ENCODE measurements at places on chromosomes 4 and X. TPM values are rescaled to one million over a fixed set of nuclear protein-coding genes. Genes with fewer than 3 reads are reported as not detected.

DNA sequence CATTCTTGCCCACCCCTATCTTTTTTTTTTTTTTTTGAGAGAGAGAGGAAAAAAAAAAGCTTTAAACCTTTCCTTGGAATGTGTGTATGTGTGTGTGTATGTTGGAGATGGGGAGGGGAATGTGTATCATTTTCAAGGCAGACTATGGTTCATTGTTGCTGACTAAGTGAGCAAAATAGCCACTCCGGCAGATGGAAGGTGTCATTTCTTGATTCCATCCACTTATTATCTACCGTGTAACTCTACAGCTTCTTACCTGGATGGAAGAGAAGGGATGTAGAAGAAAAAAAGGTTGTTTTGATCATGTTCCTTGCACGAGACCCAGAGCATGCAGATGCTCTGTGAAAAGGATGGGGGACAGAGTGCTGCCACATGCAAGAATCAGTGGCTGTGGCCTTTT is 5.9 kb upstream of the GK2 start:
- no peak for DNase-seq

DNA sequence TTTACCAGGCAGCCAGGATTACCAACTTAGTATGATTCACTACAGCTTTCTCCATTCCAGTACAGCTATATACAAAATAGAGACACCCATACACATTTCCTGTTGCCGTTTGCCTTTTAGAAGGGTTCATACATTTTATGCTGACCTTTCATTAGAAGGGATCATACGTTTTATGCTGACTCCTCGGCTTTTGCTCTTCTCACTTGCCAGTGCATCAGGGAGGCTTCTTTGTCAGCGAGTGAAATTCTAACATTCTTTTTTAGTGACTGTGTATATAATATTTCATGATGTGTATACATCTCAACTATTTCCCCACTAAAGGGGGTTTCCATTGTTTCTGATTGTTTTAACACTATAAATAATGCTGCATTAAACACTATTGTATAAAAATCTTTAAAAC is 552.6 kb downstream of the TRIML1 start:
- no peak for DNase-seq

DNA sequence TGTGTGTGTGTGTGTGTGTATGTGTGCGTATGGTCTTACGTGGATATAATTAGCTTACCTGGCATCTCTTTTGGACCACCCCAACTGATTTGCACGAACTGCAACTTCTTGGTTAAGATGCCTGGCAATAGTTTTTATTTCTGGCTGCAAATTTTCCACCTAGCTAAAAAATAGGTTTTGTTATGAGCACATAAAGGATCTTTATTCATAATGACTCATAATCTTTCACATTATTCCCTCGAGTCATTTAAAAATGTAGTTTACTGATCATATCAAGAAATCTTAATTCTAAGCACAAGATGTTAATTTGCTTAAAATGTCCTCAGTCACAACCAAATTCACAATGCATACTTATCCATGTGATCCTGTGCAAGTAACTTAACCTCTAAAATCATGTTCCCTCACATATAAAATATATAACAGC is 1.5 kb downstream of the COX18 start:
- DNase-seq, result no peak

GRCh38 chrX:134476284-134476683 is 16.3 kb downstream of the HPRT1 start:
- no peak for DNase-seq

DNA sequence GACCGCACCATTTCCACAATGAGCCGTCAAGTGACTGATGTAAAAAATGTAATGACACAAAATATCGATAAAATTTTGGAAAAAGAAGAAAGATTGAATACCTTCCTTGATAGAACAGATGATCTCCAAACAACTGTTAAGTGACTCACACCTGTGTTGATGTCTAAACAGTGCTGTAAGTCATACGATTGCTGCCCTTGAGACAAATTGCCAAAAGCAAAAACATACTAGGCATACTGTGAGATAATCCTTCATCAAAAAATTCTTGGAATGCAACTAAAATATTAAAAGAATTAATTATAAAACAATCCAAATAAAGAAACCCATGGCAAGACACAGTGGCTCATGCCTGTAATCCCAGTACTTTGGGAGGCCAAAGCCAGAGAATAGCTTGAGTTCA is 53.4 kb downstream of the HNRNPD start:
- DNase-seq, result no peak

The AFP gene
- polyA plus RNA-seq, result 978 TPM

The HS6ST2 gene
- polyA plus RNA-seq, result 27.8 TPM

DNA sequence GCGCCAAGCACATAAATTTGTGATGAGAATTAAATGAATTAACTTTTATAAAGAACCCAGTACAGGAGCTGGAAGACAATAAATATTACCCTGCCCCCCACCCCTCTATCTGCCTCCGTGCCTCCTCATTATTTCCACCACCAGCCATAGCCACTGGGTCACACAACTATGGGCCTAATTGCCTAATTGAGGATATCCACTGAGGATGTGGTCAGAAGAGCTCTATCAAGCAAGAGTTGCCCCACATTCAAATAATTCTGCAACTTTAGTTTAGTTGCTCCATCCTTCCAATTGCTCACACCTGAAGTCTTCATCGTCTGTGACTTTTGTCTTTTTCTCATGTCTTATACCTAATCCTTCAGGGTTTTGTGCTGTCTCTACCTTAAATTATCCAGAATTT is 9.5 kb upstream of the CXCL8 start:
- DNase-seq, result no peak

The FABP2 gene
- polyA plus RNA-seq, result 1.2 TPM

GRCh38 chrX:149010853-149011224 is 494.3 kb downstream of the IDS start:
- no peak for DNase-seq

GRCh38 chr4:40173470-40173875 is 23.4 kb upstream of the RHOH start:
- no peak for DNase-seq

DNA sequence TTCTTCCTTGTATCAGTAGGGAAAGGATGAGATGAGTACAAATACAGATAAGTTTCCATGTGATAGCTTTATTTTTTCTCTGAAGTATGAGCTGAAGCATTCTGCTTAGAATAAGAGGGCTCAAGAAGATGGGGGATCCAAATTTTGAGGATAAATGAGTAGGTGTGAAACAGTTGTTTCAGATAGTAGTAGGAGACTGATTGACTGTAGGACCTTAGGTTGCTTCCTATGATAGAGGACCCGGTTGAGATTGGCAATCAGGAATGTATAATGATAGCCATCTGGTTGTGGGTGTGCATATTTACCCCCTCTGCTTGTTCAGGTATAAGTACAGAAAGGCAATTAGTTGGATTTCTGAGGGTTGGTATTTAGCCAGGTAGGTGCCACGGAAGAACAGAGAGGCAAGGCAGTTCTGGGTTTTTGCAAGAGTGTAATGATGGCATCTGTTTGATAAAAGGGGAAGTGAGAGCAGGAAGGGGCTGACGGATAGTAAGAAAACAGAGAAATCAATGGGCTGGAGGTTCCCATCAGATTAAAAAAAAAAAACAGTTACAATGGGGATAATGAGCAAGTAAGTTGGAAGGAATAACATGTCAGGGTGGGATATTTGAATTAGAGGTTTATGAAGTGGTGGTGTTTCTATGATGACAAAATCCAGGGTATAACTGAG is 13.7 kb downstream of the OCRL start:
- DNase-seq, result no peak

DNA sequence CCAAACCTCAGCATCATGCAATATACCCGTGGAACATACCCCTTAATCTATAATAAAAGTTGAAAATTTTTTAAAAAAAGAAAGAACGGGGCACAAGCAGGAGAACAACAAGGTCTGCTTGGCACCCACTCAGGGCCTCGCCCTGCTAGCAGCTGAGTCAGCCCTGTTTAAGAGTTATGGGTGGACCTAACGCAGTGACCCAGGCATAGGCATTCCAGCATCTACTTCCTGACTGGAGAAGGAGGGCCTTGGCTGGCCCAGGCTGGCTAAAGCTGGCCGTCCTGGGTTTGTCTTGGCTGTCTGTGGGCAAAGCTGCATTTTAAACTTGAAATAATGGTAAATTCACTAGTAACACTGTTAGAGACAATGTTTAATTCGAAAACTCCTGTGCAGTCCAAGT is 236.7 kb upstream of the PGRMC2 start:
- no peak for DNase-seq

DNA sequence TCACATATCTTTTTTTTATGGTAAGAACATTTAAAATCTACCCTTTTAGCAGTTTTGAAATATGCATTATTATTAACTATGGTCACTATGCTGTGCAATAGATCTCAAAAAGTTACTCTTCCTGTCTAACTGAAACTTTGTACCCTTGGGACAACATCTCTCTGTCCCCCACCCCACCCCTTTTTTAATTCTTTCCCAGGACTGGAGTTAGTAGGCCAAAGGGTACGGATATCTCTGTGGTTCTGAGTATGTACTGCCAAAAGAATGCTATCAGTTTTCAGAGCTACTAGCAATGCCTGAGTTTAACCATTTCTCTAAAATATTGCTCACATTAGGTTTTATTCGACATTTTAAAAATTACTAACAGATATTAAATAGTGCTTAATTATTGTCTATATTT is 4.7 kb upstream of the FAM241A start:
- no peak for DNase-seq

The BTK gene
- polyA plus RNA-seq, result 1.2 TPM

DNA sequence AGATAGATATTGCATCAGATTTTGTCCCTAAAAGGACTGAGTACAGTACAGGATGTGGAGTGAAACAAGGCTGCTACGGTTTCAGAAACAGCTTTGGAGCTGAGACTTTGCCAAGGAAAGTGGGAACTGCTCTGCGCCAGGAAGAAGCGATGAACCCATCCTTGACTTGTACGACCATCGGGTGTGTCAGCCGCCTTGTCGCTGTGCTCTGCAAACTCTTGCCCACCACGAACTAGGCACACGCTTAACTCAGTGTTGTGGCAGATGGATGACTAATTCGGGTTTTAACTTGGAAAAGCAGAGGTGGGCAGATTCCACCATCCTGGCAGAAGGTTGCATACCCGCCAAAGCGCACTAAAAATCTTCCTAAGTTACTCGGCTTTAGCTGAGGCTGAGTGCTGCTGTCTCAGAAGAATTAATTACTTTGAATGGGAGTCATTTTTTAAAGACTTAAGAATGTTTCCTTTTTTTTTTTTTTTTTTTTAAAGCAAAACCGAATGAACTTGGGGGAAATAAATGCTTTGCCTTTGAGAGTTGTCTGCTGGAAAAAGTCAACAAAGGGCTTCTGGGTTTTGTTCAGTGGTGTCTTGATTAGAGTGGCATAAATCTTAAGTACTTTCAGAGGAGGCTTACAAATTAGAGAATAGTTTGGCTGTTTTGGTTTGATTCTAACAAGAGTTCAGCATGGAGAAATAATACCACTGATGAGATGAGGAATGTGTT is 69.5 kb downstream of the SHROOM2 start:
- no peak for DNase-seq

Measured in left renal pelvis (tissue), 4 donors.